ENCODE measurements at places on chromosomes 12 and 14.
A peak's percentile ranks its signal among the peaks of the same experiment; 100 is the strongest.

GRCh38 chr14:65206448-65207096 is 104.3 kb upstream of the MAX start:
- no peak for DNase-seq

DNA sequence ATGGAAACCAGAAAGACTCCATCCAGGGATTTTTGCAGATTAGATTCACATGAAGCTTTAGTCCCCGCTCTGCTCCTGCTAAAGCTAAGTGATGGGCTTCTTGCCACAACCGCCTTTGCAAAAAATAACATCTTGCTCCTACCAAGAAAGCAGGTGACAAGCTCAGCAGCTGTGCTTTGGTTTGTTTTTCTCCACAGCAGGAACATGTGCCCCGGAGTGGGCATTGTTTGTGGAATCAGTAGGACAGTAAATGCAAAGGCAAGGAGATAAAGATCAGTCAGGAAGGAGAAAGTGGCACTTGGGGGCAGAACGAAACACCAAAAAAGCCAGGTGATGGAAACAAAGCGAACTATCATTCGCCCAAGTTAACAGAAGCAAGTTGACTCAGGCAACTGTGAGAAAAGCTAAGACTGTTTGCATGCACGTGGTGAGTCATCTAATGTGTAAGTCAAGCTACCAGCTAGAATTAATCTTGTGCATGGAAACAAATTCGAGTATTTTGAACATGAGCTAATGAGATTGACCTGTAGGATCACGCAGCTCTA is 165.5 kb upstream of the PLXNC1 start:
- DNase-seq, result no peak

- no peak for DNase-seq
These were observed 680.8 kb downstream of the BCL11B start for GRCh38 chr14:98591161-98591560.

DNA sequence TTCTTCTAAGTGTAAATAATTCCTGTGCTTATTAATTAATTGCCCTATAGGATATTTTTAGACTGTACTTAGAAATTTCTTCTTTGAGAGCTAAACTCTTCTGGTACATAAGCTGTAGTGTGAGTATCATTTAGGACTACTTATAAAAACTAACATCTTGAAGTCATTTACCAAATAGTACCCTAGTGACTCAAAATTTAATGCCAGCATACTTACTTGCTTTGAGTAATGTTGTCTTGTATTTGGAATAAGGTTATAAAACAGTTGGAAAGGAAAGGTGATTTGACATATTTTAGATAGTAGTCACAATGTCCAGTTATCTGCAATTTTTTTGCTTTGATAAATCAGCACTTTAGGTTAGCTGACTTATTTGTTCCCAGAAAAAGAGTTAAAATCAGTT is 39.1 kb downstream of the SPATA7 start:
- DNase-seq, result no peak

GRCh38 chr14:72026536-72026935 is 94.3 kb downstream of the RGS6 start:
- DNase-seq, result no peak

DNA sequence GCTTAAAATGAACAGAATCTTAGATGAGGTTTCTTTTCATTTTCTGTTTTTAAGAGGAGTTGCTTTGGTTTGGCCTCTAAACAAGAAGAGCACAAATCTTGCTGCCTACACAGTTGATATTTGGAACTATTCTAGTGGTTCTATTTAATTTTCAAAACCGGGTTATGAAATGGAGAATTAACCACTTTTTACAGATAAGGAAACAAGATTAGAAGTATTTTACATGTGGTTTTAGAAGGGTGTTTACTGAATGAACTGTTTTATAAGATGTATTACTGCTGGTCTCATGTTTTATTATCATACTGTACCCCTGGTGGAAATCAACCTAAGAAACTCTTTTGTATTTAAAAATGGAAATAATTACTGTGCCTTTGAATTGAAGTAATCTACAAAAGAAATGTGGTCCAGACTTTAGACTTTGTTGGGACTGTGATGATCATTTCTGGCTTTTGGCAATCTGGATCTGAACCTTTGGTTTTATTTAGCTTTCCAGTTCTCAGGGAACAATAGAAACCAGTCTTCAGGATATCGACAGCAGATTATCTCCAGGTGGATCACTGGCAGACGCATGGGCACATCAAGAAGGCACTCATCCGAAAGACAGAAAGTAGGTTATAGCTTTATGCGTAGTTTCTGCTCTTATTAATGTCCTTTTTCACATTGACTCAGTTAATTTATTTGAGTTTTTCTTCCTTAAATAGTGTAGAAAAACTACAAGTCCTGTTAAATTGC is 43.2 kb downstream of the TBK1 start:
- no peak for DNase-seq

DNA sequence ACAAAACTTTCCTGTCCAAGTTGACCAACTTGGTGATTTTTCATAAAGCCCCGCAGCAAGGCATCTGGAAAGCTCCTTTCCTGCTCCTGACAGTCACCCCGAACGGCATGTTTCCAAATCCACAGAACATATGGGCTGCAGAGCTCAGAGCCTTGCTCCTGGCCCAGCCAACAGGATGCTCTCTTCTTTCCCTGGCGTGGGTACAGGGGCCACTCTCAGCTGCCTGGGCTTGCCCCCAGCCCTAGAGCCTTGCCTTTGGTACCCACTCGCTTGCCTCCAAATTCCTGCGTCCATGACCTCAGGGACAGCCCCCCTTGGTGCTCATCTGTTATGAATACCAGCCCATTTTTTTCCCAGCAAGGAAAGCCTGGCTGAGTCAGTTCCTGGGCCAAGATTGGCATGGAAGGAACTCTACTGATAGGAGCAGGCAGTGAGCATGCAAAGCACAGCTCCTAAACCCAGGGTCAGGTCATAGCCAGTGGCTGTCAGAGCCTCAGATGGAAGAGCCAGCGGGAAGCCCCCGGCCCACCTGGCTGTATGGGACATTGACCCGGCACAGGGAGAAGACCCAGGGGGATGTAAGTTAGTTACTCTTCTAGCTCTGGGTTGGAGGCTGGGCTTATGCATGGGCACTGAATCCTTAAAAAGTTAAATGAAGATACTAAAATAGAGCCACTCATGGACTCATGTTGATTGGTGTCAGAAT is 105.3 kb upstream of the RTL1 start:
- DNase-seq, result no peak

- DNase-seq, result no peak
These were observed 47.2 kb downstream of the PLCZ1 start for GRCh38 chr12:18690653-18691052.

GRCh38 chr12:100974747-100975146 is 180.2 kb downstream of the ANO4 start:
- no peak for DNase-seq

- DNase-seq, result no peak
These were observed 3.8 kb downstream of the PLA2G1B start for GRCh38 chr12:120323772-120324171.

- DNase-seq, result no peak
These were observed 1.2 kb downstream of the RAB15 start for GRCh38 chr14:64970776-64971477.

DNA sequence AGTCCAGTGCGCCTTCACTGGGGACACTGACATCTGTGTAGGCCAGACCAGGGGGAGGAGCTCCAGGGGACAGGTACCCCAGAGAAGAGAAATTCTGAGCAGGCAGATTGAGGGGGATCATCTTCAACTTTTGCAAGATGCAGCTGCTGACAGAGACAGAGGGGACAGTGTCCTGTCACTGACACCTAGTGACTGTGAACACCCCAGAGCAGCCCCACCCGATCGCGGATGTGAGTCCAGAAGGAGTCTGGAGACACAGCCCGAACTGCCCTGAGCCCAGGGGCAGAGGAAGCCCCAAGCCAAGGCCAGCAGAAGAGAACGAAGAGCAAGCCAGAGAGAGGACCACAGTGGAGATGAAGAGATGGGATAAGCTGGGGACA is 21.7 kb upstream of the LRTM2 start:
- no peak for DNase-seq

GRCh38 chr12:54053751-54054741 is at the start of gene HOXC4:
Gene HOXC4 (plus strand): TSS chr12:54053835. CDS start chr12:54053923, 88 bp downstream.
- no peak for DNase-seq

- no peak for DNase-seq
These were observed 37.9 kb downstream of the B4GALNT3 start for GRCh38 chr12:497501-498160.

DNA sequence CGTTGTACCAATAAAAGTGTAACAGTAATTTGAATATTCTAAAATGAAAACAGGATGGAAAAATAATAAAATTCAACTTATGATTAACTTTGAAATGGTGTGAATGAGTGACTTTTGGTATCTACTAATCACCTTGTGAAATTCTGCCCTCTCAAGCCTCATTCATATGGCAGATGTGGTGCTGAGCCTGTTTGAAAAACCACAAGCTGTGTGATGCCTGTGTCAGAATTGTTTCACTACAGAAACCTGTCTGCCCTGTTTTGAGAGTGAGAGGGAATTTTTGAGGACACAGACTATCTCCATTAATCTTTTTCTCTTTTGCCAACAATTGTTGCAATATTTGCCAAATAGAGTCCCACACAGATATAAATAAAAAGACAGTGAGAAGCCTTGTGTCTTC is 3.9 kb upstream of the RNU6-7 start:
- DNase-seq, result no peak

- no peak for DNase-seq
These were observed 225.6 kb upstream of the CRY1 start for GRCh38 chr12:107318806-107319532.

DNA sequence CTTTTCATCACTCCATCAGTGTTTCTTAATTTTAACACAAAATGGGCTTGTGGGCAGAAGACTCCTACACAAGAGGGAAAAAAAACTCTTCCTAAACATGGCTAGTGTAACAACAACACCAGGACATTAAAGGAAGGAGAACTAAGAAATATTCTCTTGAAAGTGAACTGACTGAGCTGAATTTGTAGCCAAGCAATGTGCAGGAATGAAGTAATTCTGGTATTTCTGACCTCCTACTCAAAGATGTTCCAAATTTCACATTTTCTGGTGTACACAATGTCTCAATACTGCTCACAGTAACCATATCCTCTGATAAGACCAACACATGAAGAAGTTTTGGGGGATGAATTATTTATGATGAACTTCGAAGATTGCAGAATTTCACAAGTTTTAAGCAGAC is 357.3 kb downstream of the DUSP6 start:
- no peak for DNase-seq

- DNase-seq, result no peak
These were observed 266.9 kb downstream of the NOVA1 start for GRCh38 chr14:26330982-26331381.

DNA sequence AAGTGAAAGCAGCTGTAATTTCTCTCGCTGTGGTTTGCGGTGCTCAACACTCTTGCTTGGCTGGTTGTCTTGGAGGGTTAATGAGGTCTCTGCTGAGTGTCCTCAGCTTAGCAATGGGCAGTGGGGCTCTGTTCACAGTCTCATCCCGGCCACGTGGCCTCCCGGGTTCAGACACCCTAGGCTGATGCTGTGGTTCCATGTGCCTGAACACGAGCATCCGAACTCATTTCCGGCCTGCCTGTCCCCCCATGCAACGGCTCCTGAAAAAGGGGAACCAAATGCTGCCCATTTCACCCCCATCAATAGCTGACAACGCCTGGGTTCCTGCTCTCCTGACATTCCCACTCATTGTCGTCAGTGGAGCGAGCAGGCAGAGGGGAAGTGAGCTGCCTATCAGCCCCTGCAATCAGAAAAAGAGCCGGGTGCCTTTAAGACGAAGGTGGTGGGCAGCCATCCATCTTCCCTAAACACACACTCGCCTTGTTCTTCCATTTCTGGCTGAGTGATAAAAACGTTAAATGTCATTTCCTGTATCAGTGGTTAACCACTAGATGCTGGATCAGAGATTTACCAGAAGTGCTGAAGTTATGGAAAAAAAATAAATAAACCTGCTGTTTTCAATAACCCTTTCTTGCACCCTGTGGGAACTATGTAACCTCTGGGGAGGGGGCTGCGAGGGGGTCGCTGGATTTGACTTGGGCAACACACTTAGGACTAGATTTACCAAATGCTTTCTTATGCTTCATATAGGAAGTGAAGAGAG is 60.3 kb upstream of the BCL2L14 start:
- peak; percentile 24 for DNase-seq

DNA sequence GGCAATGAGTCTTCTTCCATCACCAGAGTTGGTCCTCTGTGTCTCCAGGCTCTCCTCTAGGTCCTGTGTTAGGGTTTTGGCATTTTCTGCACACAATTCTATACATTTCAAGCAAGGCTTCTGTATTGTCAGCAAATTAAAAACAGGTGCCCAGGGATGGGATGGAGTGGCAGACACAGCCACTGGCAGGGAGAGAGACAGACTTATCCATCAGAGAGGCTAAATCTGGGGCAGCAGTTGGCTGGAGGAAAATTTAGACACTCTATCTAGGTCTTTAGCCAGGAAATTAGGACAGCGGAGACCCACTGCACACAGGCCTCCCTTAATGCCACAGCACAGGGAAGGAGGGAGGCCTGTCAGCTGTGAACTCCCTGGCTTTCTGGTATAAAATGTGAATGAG is 20.2 kb downstream of the PLEKHD1 start:
- no peak for DNase-seq

DNA sequence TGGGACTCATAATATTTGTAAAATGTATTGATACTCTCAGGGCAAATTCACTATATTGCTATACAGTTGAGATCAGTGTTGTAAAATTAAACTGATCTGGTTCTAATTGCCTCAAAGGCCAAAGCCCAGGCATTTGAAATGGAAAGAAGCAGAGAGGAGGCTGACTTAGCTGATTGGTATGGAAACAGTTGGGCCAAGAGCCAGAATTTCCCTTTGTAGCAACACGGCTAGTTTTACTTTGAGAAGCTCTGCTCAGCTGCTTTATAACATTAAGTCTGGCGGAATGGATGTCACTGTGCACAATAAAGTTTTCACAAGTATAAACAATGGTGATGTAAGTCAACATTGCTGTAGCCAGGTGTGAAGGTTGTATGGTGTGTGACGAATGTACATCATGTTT is 186.4 kb downstream of the MSRB3 start:
- DNase-seq, result no peak

DNA sequence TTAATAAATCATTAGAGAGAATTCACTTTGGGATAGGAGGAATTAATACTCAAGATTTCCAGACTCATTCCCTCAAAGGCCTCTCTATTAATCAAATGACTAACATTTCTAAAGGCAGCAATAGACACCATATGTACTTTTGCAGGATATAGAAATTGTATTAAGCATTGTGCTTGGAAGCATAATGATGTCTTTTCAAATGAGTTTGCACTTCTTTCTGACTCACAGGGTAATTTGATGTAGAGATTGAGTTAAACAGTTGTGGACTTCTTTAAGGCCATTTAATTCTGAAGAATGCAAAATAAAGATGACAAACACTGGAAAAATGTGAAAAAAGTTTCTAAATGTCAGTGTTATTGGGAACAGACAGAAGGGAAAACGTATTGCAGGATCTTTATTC is 63.4 kb upstream of the CSRP2 start:
- DNase-seq, result no peak

- DNase-seq, result no peak
These were observed 32.6 kb upstream of the PLEKHG3 start for GRCh38 chr14:64671591-64671990.

Data from esophagus squamous epithelium (tissue), 5 donors.